ENCODE measurements at places on chromosomes 3 and 15.
A peak's percentile ranks its signal among the peaks of the same experiment; 100 is the strongest.

DNA sequence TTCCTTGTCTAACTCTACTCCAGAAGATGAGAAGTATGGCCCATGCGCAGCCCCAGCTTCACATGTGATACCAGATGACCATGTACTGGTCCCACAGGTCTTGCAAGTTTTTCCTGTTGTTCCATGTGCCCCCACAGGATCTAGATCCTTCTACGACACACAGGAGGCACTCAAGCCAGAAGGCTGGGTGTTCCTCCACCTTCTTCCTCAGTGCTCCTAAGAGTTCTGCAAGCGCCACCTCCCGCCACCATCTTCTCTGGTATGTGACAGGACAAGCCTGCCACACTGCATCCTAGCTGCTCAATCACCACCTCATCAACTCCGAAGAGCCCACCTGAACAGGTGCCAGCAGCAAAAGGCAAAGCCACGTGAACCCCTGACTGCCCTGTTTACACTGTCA, 43.1 kb downstream of the XXYLT1 start:
- DNase-seq, result no peak

GRCh38 chr3:69683082-69683806, 56.0 kb upstream of the MITF start:
- no peak for DNase-seq

- DNase-seq, result no peak
Measured at GRCh38 chr3:47010910-47011309, 31.4 kb downstream of the NBEAL2 start.

GRCh38 chr3:186209810-186210752, 101.2 kb upstream of the ETV5 start:
- no peak for DNase-seq

- no peak for DNase-seq
Measured at GRCh38 chr3:184003187-184003967, 14.3 kb downstream of the ABCC5 start.

DNA sequence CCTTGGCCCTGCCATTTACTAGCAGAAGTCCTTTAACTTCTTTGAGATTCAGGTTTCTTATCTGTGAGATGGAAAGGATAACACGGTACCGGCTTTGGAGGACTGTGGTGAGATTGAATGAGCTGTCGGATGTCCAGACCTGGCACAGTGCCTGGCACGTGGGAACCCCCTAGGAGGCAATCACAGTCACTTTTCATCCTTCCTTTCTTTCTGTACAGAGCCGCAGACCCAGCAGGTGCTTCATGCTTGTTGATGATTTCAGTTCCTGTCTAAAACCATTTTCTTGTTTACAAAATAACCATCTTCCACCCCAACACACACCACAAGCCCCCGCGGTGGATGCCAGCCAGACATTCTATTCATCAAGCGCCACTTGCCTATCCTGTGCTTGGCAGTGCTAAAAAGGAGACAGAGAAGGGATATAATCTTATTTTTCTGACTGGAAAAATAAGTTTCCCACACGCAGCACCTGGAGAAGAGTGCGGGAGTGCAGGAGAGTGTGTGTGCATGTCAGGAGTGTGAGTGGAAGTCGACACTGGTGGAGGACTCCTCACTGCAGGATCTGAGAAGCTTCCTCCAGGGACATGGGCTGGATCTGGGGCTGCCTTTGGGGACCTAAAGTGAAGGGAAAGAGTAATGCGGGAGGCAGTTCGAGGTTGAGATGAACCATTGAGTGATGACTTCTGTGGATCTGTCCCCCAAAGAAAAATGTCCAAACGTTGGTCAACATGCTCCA, 85.7 kb downstream of the ST6GAL1 start:
- DNase-seq, result no peak

DNA sequence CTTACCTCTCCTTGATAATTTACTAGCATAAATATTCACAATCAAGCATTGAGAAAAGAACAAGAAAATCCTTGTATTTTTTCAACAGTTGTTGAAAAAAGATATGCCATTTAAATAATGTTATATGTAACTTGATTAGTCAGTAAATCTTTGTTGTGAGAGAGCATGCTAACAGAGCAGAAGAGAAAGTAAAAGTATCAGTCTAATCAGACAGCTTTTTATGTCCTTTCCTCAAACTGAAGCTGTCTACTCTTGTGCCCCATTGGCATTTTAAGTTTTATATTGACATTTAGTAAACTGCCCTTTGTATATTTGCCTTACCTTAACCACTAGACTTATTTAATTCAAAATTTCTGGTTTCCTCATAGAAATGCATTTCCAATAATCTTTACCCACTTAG, 668.7 kb downstream of the OTOL1 start:
- DNase-seq, result no peak

- DNase-seq, result no peak
Measured at GRCh38 chr3:71309886-71310285, 273.6 kb downstream of the FOXP1 start.

GRCh38 chr3:53102601-53103147, 27.6 kb downstream of the RFT1 start:
- peak; percentile 49 for DNase-seq

DNA sequence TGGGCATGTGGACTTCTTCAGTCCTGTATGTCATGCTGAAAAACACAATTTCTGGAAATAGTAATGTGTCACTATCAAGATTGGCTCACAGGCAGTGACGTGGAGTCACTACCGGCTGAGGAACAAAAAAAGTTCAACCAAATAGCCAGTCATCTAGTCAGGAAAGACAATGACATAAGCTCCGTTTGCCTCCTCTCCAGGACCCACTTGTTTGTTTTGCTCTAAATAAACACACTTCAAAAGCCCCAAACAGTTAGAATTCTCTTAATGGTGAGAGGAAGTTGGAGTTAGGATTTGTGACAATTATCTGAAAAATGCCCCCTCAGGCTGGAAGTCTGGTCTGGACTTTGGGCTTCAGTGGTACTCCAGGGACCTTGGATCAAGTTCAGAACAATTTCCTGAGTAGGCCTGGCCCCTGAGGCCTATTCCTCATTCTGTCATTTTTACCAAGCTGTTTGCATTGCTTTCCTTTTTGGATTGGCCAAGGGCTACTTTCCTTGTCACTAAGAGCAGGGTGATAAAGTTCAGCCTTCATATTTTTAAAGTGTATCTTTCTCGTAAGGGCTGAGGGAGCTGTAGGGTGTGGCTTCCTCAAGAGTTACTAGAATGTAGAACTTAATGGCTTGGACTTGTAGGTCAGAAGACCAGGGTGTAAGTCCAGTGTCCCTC, 98.9 kb downstream of the EOMES start:
- DNase-seq, result no peak

GRCh38 chr15:22232675-22233074, 152.3 kb downstream of the OR4M2 start:
- no peak for DNase-seq

DNA sequence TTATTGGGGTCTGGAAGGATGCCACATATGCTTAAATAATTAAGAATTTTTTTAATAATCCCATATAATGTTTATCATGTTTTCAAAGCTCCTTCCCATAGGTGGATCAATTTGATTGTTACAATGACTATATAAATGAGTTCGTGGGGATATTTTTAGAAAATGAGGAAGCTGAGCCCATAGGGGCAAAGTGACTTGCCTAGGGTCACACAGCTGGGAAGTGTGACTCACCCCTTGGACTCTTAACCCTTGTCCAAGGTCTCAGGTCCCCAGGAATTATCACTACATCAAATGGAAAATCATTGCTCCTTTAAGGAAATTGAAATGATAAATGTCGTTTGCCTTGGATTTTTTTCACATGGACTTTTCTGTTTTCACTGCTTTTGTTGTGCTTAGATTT, 161.2 kb upstream of the RGMA start:
- no peak for DNase-seq

DNA sequence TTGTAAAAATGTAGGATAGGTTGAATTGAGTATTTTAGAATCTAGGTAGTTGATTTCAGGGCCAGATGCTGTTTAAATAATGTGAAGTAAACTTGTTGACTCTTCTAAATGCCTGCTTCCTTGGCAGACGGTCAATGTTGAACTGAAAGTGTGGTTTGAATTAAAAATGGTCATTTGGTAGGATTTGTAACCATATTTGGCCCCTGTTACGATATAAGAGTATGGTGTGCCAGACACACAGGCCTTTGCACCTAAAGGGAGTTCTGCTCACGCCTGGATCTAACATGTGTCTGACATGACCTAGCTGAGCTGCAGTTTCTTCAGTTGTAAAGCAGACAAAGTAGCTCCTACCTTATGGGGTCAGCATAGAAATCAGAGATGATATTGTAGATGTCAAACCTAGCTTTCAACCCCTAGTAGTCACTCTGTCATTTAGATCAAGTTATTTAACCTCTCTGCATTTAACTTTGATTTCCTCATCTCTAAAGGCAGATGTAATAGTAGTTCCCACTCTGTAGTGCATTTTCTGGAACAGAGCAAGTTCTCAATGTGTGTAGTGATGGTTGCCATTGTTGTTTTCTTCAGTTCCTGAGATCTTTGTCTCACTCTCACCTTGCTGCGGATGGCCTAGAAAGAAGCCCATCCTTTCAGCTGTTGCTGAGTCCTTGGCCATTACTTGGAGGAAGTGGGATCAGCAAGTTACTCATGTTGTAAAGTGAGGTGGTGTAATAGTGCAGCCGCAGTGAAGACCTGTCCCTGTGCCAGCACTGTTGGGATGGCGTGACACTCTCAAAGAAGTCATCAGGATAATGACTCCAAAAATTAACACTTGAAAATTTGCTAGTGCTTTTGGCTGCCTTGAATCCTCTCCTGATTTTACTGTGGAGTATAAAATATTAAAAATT, 90.2 kb downstream of the GHSR start:
- DNase-seq, result no peak

- DNase-seq, result no peak
Measured at GRCh38 chr3:60190073-60190472, 1061.2 kb downstream of the FHIT start.

GRCh38 chr3:63582943-63583500, 69.5 kb upstream of the SNTN start:
- DNase-seq, result no peak

DNA sequence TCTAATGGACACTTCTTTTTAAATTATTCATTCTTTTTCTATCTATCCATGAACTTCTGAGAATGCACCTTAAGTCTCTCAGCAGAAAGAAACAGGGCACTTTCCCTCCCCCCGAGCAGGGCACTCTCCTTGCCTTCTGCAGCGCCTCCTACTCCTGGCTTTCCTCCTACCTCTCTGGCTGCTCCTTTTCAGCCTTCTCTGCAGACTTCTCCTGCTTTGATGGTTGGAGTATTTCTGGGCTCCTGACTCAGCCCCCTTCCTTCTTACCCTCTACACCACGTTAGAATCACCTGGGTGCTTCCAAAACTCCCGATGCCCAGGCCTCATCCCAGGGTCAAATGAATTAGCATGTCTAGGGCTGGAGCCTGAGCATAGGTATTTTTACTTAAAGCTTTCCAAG, 3.4 kb downstream of the SCN5A start:
- DNase-seq, result no peak

DNA sequence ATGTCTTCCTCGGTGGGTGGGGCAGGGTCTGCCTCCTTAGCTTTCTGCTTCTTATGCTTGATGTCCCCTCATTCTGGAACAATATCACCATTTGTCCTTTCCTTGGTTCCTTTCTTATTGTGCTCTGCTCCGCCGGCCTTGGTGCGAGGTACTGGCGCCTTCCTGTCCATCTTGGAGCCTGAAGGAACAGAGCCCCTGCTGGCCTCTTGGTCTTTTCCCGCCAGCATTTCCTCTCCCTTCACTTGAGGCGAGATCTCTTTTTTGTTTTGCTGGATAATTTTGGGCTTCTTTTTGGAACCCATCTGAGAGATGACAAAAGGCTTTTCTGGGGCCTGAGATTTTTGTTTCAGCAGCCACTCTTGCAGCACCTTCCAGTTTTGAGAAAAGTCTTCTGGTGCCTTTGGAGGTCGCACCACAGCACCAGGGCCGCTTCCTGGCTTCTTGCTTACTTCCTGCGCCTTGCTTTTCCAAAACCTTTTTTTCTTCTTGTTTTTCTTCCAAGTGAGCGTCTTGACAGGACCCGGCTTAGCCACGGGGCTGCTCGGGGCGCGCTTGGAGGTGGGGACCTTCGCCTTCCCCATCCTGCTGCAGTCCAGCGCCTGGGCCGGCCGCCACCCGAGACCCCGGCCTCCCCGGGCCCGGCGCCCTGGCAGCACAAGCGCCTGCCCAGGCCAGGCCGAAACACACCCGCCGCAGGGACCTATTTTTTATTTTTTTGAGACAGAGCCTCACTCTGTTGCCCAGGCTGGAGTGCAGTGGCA, 127.1 kb downstream of the KLF13 start:
- no peak for DNase-seq

DNA sequence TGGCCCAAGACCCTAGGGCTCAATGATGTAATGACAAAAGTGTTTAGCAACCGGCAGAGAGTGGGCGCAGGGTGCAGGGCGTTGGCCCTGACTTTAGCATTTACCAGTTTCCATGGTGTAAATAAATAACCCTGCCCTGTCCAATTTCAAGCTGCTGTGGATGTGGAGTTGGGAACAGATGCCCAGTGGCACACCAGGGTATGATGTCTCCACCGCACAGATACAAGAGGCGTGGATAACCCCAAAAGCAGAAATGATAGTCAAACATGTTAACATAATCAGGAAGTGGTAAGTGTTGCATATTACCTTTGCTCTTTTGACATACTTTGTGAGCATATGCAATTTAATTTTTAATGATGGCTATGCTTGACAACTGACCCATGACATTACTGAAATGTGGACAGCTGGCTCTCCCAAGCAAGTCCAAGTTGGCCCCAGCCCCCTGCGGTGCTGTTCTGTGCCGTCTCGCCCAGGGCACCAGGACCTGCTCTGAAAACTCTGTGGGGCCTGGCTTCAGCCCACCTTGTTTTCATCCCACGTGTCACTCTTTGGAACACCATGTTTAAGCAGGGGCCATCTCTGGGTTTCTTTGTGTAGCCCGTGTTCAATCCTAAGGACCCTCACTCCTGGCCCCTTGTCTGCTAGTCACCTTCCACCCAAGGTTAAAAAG, 10.8 kb upstream of the ANPEP start:
- DNase-seq, result no peak

DNA sequence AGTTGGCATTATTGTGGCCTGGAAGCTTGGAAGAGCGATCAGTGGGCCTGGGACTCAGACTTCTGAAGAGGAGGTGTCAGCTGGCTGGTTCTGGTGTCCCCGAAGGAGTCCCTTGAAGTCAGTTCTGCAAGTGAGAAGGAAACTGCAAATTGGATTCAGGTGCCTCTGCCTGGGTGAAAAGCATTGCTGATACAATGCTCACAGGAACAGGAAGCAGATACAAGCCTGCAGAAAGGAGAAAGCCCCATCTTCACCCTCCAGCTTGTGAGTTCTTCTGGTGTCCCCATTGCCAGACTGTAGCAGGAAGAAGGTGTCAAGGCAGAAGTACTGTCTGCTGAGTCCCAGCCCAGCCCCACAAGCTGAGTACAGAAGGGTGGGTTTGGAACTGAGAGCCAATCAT, 271.3 kb downstream of the PLOD2 start:
- no peak for DNase-seq

DNA sequence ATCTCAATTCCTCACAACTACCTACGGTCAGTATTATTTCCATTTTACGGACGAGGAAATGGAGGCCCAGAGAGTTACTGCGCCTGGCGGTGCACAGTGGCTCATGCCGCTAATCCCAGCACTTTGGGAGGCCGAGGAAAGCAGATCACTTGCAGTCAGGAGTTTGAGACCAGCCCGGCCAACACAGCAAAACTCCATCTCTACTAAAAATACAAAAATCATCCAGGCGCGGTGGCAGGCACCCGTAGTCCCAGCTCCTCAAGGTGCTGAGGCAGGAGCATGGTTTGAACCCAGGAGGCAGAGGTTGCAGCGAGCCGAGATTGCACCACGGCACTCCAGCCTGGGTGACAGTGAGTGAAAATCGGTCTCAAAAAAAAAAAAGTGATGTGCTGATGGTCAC, 187.3 kb downstream of the XXYLT1 start:
- no peak for DNase-seq
